ENCODE measurements at places on chromosomes 2 and 18. TPM values are rescaled to one million over a fixed set of nuclear protein-coding genes. Genes with fewer than 3 reads are reported as not detected.
A peak's percentile ranks its signal among the peaks of the same experiment; 100 is the strongest.

Gene SPEG
- total RNA-seq = 7.8 TPM

Gene EML6
- 0.18 TPM for total RNA-seq

GRCh38 chr2:156396126-156396525 lies 40.1 kb upstream of the GPD2 start:
- H3K36me3 ChIP-seq = no peaks in the 10 kb centered on the region
- H3K4me3 ChIP-seq = no peak overlapping the region
- H3K4me1 ChIP-seq = peaks cover 5% of the 10 kb centered on the region

DNA sequence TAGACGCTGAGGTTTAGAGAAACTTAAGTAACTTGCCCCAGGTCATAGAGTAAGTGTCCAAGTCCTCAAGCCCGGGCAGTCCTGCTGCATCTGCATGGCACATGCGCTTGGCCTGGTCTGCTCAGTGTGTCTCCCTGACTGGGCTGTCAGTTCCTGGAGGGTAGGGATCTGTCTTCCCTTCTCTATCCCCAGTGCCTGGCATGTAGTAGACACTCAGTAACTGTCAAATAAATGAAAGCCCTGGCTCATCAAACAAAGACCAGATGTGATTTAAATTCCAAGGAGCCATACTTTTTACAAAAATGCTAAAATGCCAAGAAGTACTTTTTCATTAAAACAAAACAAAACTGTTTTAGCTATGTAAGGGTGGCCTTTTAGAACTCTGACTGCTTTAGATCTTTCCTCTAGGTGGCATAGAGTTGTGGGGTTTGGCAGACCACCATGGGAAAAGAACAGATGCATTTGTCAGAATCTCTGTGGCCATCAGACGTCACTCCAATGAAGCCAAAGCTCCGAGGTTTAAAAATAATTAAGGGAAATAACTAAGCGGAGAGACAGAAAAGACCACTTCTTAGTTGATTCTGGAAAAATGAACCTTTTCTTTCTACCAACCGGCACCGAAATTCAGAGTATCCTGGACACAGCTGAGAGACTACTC lies 34.0 kb downstream of the EPAS1 start:
- H3K4me3 ChIP-seq = no peak overlapping the region
- peaks cover 2% of the 10 kb centered on the region for H3K36me3 ChIP-seq
- H3K4me1 ChIP-seq = peaks cover 64% of the 10 kb centered on the region
- no peaks in the 10 kb centered on the region for H3K27me3 ChIP-seq
- peak overlapping the region; percentile 72 for H3K27ac ChIP-seq

DNA sequence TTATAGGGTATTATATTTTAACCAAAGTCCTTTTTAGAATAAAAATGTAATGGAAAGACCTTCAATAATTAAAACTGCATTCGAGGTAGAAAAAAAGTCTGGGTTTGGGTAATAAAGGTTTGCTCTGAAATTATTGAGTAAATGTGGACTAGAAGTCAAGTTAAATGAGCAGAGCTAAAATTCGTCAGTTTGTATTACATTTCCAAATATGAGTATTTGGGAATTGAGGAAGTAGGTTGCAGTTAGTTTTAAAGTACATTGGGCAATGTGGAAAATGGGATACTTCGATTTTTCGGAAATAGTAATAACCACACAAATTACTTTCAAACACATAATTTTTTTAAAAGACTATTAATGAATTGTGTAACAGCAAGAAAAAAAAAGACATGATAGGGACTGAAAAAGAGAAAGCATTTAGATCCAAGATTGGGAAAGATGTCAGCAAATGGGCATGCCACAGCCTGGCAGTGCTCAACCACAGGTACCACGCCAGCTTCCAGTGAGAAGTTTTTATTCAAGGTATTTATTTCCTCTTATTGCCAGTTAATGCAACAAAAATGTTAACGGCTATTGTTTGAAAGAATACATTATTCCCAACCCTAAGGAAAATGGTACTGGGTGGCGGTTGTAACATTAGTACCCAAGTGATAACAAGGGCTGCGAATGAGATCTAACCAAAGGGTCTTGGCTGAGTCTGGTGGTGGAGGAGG lies 50.0 kb downstream of the TTC39C start:
- peaks cover 10% of the 10 kb centered on the region for H3K36me3 ChIP-seq
- H3K27me3 ChIP-seq = no peaks in the 10 kb centered on the region
- H3K27ac ChIP-seq = no peak overlapping the region
- H3K4me1 ChIP-seq = peaks cover 6% of the 10 kb centered on the region
- no peak for DNase-seq

DNA sequence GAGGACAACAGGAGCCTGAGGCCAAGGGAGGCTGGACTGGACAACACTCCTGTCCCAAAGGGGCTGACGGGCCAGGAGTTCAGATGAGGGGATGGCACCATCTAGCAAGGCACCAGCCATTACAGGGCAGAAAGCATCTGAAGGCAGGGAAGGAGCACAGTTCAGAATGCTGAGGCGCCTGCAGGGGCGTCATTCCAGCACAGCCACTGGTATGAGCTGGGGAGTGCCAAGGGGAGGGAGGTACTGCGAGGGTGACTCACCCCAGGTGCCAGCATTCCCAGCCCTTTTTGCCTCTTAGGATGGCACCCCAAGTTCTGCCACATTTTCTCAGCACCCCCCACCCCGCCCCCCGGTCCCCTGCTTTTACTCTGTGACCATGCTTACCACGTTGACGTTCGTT lies 129.8 kb upstream of the EPAS1 start:
- H3K4me3 ChIP-seq = no peak overlapping the region
- no peaks in the 10 kb centered on the region for H3K27me3 ChIP-seq
- peaks cover 39% of the 10 kb centered on the region for H3K4me1 ChIP-seq
- H3K36me3 ChIP-seq = peaks cover 5% of the 10 kb centered on the region
- DNase-seq = no peak

DNA sequence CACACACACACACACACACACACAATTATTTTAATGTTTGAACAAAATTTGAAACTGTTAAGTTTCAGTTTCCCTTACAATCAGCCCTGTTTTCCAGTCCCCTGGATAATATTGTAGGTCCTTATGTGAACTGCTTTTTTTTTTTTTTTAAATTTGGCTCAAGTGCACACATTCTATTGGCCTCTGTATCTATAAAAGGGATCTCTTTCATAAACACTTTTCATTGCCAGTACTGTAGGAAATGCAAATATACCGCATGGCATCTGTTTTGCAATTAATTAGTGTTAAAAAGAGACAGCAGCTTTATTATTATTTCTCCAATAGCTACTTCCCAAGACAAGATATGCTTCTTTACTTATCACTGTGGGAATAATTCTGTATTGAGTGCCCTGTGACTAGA lies 738.7 kb downstream of the EPHA4 start:
- no peak for DNase-seq
- no peak overlapping the region for H3K4me3 ChIP-seq
- no peak overlapping the region for H3K27ac ChIP-seq
- H3K36me3 ChIP-seq = no peaks in the 10 kb centered on the region
